ENCODE measurements at places on chromosomes 6 and 20.

DNA sequence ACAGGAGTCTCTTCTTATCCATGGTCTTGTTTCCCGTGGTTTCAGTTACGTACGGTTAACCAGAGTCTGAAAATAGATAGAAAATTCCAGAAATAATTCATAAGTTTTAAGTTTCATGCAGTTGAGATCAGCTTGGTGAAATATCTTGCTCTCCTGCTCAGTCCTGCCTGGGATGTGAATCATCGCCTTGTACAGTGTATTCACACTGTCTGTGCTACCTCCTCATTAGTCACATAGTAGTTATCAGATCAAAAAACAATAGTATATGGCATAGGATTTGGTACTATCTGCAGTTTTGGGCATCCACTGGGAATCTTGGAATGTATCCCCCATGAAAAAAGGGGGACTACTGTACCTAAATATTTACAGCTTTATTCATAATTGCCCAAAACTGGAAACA lies 22.7 kb upstream of the MOCS1 start:
- DNase-seq: no peak

- DNase-seq: no peak
These were observed 669 bp downstream of the PCNA start for GRCh38 chr20:5119143-5119434.

- DNase-seq: peak; percentile 85
These were observed 3.5 kb downstream of the SOBP start for GRCh38 chr6:107493158-107494057.

- no peak for DNase-seq
These were observed 447.1 kb downstream of the PREX1 start for GRCh38 chr20:48380661-48381060.

GRCh38 chr20:35077341-35077740 lies 15.3 kb downstream of the TRPC4AP start:
- no peak for DNase-seq

GRCh38 chr6:149852180-149852579 lies 12.0 kb downstream of the LRP11 start:
- no peak for DNase-seq

DNA sequence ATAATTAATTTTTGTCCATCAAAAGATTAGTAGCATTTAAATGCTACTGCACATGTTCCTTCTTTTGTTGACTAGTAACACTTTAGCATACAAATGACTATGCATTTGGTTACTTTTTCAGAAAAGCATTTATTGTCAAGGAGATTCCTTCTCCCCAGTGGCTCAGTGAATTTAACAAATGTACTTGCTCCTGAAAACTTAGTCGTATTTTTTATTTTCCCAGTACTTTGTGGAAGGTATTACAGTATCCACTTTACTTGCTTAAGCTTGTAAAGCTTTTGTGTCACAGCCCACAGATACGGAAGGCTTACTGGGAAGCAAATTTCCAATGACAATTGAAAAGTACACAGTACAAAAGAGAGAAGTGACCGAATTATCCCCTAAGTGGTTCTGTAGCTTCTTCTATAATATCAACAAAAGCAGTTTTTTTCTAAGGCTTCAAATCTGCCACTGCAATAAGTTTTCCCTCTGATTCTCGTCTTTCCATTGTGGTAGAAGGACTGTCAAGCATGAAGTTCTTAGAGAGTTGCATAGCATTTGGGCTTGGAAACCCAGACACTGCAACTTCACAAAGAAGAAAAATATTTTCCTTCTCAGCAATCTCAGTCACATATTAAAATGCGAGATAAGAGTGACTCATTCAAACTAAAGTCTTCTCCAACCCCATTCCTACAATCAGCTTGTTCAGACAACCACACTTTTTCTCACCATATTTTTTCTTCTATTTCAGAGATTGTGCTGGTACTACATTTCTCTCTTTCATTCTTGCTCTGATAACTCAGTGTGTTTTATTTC lies 431.2 kb downstream of the GRIK2 start:
- peak; percentile 4 for DNase-seq

DNA sequence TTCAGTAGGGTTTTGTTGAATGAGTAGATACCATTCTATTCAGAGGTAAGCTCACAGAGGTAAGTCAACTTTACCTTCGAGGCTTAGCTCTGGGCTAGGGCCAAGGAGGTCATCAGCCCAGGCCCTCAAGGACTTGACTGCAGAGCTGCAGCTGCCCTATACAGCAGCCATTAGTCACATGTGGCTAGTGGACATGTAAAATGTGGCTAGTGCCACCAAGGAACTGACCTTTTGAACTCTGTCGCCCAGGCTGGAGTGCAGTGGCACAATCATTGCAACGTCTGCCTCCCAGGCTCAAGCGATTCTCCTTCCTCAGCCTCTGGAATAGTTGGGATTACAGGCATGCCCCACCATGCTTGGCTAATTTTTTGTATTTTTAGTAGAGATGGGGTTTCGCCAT lies 47.9 kb upstream of the EPB41L1 start:
- DNase-seq: no peak
